ENCODE measurements at places on chromosomes 4 and X.

GRCh38 chr4:39975488-39976089 lies 2.1 kb downstream of the PDS5A start:
- no peak for DNase-seq

- no peak for DNase-seq
These were observed 3.0 kb downstream of the NLGN3 start for GRCh38 chrX:71147496-71148277.

GRCh38 chrX:118254611-118255010 lies 91.3 kb upstream of the WDR44 start:
- peak; percentile 18 for DNase-seq

DNA sequence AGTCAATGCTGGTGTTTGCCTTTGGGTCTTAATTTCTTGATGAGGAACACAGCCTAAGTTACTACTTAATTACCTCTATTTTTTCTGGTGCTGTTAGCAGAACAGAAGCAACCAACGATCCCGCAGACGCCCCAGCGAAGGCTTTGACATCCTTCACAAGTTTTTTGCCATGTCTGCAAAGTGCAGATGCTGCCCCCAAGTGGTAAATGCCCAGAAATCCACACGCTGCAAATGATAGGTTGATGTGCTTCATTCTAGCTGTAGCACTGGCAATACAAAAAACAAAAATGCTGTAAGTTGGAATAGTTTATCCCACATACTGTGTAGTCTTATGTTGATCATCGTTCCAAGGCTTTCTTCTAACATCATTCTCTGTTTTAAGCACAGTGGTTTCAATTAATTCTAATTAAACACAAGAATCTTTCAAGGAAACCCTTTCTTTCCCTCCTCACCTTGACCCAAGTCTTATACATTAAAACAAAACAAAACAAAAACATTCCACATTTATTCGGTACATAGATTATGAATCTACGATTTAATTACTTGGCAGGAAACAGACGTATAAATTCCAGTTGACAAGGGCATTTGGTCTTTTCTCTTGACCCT lies 1.2 kb downstream of the PNPLA4 start:
- peak; percentile 27 for DNase-seq

DNA sequence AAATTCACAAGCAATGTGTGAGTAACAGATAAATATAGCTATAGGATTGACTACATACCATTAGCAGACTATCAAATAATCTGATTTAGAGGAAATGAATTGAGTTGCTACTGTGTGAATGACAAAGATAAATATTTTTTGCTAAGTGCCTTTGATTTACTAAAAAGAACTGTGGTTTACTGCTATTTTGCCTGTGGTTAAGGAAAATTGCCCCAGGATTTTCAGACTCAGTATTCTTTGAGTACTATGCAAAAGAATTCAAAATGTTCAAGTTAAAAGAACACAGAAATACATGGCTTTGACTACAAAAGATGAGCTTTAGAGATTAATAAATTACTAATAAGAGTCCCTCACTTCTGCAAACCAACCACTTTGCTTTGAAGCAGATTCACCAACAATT lies 853.8 kb downstream of the ADGRL3 start:
- DNase-seq: no peak

DNA sequence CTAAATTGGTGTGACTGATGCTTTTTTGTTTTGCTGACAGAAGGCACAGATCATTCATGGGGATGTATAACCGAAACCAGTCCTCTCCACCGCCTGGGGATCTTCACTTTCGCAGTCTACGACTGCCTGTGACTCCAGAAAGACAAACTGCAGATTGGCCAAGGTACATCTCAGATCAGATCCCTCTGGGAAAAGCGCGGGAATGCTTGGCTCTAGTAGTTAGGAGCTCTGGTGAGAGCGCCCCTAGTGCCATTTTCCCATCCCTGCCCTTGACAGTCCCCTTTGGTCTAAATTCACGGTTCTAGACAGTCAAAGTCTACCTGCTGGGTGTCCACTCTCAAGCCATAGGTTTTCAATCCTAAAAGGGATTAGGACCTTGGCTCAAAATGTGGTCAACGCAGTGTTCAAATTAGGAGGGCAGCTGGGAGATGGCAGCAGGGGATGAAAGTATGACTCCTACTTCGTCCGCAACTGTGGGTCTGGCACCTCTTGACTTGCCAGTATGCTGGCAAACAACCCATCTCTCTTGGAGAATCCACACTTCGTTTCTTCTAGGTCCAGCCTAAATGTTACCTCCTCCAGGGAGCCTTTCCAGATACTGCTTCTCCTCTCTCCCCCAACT lies 6.9 kb upstream of the HAND2 start:
- peak; percentile 16 for DNase-seq

- DNase-seq: no peak
These were observed 12.9 kb upstream of the IL2 start for GRCh38 chr4:122469457-122469856.

DNA sequence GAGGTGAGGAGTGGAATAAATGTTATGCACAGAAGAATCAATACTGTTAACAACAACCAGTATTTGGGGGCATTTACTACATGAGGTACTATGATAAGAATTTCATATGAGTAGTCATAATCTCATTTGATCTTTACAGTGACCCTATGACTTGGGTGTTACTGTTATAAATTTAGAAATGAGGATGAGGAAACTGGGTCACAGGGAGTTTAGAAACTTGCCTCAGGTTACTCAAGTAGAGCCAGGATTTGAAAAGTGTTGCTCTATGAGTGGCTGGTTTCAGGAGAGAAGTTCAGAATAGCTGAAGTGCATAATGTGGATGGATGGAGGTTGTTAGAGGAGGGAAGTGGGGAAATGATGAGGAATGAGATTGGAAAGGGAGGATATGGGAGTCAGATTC lies 16.6 kb upstream of the DDIT4L start:
- DNase-seq: no peak

- peak; percentile 0 for DNase-seq
These were observed 356.7 kb upstream of the RPS6KA3 start for GRCh38 chrX:20623448-20623847.

- no peak for DNase-seq
These were observed 676.7 kb downstream of the GALNTL6 start for GRCh38 chr4:172489861-172490260.

DNA sequence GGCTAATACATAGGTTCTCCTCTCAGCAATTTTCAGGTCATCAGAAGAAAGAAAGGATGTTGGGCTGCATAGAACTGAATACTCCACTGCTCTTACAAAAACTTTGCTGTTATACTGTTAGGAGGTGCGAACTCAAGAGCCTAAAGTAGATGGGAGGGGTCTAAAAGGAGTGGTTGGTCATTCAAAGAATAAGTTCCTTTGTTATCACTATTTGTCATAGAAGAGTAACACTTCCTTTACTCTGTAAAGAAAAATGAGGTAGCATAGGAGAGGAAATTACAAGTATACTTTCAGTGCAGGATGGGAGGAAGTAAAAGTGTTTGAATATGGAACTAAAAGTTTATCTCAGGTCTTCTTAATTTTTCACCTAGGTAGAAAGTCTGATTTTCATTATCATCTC lies 61.5 kb downstream of the CCNI start:
- DNase-seq: no peak

DNA sequence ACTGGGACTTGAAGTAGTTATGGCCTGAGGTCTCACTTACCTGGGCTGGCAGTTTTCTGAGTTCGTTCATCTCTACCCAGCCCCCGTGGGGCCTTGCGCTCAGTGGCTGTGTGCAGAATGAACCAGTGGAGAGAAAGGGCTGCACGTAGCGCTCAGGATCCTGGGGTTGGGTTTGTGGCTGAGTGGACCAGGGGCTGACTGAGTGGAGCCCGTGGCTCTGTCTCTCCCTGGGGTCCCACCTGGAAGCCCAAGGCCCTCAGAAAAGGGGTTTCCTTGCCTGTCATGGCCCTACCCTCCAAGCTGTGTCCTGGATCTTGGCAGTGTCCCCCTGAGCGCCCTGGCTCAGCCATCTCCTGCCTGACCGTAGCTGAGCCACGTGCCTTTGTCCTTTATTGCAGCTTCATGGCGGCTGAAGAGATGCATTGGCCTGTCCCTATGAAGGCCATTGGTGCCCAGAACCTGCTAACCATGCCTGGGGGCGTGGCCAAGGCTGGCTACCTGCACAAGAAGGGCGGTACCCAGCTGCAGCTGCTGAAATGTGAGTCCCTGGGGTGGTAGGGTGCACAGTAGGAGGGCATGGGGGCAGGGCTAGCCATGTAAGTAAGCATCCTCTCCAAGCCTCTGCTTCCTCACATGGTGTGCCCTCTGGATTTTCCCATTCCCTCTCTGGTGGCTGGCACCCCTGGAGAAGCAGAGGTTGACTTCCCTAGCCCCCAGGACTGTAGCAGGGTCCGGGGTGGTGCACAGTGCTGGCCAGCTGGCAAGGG lies 23.2 kb upstream of the ADD1 start:
- no peak for DNase-seq

DNA sequence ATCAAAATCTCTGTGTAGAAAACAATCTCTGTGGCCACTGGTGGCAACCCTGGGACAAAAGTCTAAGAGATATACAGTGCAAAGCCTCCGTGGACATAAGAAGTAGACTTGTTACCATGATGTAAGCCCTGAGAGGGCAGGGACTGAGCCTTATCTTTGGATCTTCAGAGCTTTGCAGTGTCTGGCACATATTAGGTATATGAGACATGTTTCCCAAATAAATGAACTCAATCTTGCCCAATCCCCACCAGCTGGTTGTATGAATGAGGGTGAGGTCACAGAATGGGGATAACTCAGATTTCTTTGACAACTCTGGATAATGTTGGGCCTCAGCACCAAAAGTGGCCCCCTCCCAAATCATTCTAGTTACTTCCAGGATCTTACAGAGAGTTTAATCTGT lies 511.4 kb upstream of the DIPK2B start:
- DNase-seq: no peak

GRCh38 chr4:79687006-79687405 lies 279.0 kb upstream of the GK2 start:
- no peak for DNase-seq

DNA sequence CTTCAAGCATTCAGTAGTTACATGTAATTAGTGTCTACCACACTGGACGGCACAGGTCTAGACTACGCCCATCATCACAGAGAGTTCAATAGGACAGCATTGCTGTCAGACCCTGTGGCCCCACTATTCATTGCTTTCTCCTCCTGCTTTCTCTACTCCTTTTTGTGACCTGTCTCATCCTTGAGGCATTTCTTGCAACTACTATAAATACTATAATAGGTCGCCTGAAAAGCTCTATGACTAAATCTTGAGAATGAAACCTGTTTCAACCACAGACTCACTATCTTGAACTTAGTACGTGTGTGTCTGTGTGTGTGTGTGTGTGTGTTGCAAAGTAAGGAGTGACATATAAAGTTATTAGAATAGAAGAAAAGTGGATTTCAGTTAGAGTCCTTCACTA lies 252.9 kb upstream of the KLF3 start:
- no peak for DNase-seq

GRCh38 chr4:183637461-183637860 lies 21.5 kb downstream of the RWDD4 start:
- DNase-seq: no peak

GRCh38 chrX:22053481-22053880 lies 21.4 kb downstream of the PHEX start:
- no peak for DNase-seq

DNA sequence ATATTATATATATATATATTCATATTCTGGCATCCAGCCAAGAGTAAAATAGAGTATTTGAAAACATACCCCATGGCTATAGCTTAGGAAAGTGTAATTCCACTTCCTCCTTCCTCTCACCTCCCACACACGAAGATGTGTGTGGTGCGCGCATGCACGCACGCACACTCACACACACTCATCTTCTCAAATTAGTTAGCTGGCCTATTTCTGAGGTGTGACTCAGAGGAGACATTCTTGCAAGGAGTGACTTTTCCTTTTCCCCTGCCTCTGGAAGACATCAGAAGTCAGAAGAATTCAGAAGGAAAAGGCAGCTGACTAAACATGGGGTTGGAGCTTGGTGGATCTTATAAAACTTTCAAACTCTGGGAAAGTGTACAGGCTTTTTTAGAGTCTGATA lies 8.8 kb downstream of the ENPEP start:
- no peak for DNase-seq

GRCh38 chr4:106898621-106899230 lies 137.4 kb downstream of the DKK2 start:
- DNase-seq: peak; percentile 51

GRCh38 chr4:156248917-156249316 lies 295.3 kb upstream of the CTSO start:
- no peak for DNase-seq

DNA sequence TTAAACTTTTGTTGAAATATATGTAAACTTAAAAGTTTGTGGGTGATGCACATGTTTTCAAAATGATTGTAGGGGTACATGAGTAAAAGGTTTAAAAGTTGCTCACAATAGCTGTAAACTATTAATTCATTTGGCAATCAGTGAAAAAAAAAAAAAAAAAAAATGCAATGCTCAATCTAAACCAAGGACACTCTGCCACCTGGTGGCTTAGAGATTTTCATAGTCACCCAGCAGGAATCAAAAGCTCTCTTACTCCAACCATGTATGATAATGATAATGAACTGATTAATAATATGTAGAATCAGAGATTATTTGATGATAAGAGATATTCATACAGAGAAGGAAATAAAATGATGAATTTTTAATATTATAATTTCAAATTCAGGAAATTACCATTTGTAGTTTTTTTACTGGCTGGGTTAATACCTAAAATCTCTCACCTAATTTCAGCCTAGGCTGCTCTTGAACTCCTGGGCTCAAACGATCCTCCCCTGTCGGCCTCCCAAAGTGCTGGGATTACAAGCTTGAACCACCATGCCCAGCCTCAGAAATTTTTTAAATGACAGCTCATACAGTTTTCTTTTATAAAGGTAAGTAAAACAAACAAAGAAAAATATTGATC lies 46.9 kb upstream of the SLC25A4 start:
- DNase-seq: peak; percentile 34

GRCh38 chr4:77922158-77923094 lies 59.8 kb downstream of the MRPL1 start:
- no peak for DNase-seq

DNA sequence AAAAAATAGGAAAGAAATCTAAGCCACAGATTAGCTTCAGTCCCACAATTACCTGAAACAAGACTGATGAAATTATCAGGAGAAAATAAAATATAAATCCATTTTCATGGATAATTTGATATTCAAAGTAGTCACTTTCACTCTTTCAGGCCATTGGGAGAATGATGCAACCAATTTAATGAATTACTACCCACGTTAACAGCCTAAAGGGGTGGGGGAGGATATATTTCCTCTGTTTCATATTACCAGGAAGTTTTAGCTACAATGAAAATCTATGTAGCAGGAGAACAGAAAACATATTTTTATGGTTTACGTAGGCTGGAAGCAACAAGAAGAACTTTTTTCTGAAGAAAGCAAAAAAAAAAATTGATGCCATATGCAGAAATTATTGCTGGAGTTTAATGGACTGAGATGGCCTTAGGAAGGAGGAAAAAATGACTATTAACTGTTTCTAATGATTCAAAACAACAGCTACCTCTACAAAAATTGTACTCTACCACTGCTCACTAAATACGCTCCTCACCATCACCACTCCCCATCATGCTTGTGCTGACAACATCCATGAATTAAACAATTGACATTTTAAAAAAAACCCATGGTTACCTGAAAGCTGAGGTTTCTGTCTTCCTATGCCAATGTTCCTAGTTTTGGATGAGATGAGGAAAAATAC lies 100.9 kb downstream of the CXXC4 start:
- no peak for DNase-seq

GRCh38 chr4:159220353-159220752 lies 117.5 kb downstream of the RAPGEF2 start:
- DNase-seq: no peak

Measured in HCT116 (cell line).